Activated CD4-positive, alpha-beta T cell treated with anti-CD3 and anti-CD28 coated beads for 48 hours (primary cell): ENCODE measurements at places on chromosomes 1 and 21.

- DNase-seq: no peak
Observed at GRCh38 chr1:240098534-240098933, 6.9 kb downstream of the FMN2 start.

DNA sequence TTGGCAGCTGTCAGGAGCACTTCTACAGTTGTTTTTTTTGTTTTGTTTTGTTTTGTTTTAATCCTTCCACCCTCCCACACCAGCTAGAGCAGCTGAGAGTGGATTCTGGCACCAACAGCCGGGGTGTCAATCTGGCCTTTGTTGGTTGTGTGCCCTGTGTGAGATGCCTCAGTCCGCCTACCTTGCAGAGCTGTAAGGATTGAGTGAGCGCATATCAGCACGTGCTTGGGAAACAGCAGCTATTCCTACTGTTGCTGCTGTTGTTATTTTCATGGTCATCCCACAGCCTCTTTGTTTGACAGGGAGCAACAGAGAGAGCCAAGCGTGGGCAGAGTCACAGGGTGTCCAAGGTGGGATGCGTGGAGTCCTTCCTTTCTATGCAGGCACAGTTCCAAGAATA lies 50.4 kb downstream of the PGBD5 start:
- DNase-seq: no peak

DNA sequence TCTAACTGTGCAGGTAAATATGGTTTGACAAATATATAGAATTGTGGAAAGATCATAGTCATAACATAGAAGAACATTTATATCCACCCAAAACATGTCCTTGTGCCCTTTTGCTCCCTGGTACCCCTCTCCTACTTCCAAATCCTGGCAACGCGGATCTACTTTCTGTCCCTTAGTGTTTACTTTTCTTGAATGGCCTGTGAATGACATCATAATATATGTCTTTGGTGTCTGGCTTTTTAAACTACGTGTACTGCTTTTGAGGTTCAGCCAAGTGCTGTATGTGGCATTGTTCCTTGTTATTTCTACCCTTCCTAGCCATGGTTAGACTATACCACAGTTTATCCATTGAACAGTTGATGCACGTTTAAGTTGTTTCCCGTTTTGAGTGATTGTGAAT lies 155.6 kb downstream of the SDCCAG8 start:
- no peak for DNase-seq

DNA sequence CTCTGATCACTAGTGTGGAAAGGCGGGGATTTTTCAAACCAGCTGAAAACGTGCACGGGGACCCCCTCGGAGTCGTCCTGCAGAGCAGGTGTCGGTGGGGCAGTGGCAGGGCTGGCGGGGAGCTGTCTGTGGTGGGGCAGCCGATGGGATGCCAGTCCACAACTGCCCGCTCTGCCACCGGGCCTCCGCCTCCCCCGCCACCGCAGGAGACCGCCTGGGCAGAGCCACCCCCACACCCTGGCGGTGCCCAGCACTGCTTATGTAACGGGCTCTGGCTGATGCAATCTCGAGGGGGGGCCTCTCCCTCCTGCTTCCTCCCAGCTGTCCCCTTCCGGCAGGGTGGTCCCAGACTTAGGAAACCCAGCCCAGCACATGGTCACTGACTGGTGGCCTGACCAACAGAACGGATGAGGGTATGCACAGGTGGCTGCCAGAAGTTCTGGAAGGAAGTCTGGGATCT lies 9.3 kb downstream of the CHD5 start:
- no peak for DNase-seq

- no peak for DNase-seq
Observed at GRCh38 chr1:24861821-24862727, 68.0 kb downstream of the RUNX3 start.

GRCh38 chr1:71026093-71026492 lies 21.5 kb downstream of the PTGER3 start:
- no peak for DNase-seq

- DNase-seq: no peak
Observed at GRCh38 chr1:88661188-88661587, 22.9 kb upstream of the PKN2 start.
